Left ventricle myocardium superior (tissue), 1 donor: ENCODE measurements at places on chromosomes 6 and 20. TPM values are rescaled to one million over a fixed set of nuclear protein-coding genes. Genes with fewer than 3 reads are reported as not detected.

The OR2H1 gene
- not detected for total RNA-seq

The SMLR1 gene
- total RNA-seq: not detected

The GDAP1L1 gene
- 0.42 TPM for total RNA-seq

The FRMD1 gene
- total RNA-seq: 0.45 TPM

The SMOC2 gene
- 18.7 TPM for total RNA-seq

The NT5E gene
- total RNA-seq: 6.0 TPM

The RGS17 gene
- 0.05 TPM for total RNA-seq

- no peak for DNase-seq
Observed at GRCh38 chr6:44742201-44742600, 354.7 kb downstream of the CDC5L start.

GRCh38 chr20:33653218-33653899, 8.8 kb upstream of the C20orf144 start:
- DNase-seq: peak; percentile 63

GRCh38 chr20:47071646-47072185, 177.1 kb downstream of the EYA2 start:
- DNase-seq: no peak

DNA sequence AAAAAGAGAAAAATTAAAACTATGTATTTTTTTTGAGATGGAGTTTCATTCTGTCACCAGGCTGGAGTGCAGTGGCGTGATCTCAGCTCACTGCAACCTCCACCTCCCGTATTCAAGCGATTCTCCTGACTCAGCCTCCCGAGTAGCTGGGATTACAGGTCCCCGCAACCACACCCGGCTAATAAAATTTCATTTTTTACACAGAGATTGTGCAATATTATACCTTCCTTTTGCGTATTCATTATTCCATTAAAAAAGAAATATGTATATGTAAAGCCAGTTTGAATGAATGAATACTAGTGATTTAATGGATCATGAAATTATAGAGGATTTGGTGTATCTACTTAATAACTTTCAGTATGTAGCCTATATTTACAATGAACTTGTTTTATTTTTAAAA, 38.2 kb upstream of the CTAGE9 start:
- no peak for DNase-seq

DNA sequence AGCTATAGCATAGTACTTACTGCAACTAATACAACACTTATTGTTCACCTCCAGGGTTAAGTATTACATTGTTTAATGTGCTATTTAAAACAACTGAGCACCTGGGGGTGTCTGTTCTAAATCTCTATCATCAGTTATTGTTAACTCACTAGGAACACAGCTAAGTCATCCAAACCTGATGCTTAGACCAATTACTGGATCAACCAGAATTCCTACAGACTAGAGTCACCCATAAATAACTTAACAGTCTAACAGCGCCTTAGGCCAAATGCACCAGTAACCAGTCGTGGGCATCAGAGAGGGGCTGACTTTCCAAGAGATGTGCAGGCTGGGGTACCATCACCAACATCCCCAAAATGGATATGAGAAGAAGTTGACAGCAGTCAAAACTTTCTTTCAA, 110.7 kb downstream of the ADTRP start:
- no peak for DNase-seq

- peak; percentile 84 for DNase-seq
Observed at GRCh38 chr6:36679043-36679833, 724 bp downstream of the CDKN1A start.

- DNase-seq: no peak
Observed at GRCh38 chr6:170459451-170459850, 93.7 kb downstream of the PSMB1 start.

- DNase-seq: no peak
Observed at GRCh38 chr6:126625019-126625418, 285.1 kb downstream of the CENPW start.

GRCh38 chr20:47304287-47304686, 52.2 kb downstream of the ZMYND8 start:
- no peak for DNase-seq

DNA sequence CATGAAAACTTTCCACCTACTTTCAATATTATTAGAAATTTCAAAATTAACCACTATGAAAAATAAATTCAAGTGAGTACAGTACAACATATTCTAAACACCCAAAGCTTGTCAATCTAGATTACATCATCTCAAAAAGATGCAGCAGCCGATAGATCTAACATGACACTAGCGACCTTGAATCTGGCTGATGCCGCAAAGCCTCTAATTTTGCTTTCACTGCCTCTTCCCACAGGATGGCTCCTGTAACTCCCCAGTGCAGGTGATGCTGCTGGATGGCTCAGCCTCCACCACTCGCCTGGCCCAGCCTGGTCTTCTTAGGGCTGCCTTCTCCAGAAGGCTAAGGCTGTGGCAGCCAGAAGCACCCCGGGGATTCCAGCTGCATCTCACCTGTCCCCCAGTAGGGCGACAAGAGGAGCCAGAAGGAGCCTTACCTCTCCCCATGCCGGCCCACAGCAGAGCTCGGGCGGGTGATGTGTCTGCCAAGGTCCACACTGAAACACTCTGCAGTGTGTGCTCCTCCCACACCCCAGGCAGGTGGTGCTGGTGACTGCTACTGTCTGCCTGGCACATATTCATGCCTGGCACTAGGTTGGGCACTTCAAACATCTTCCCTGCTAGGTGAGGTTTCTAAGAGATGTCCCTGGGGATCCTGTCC, 82.1 kb downstream of the SLC23A2 start:
- DNase-seq: no peak
